Neural progenitor cell (in vitro differentiated cells): ENCODE measurements at places on chromosomes 6 and 20. TPM values are rescaled to one million over a fixed set of nuclear protein-coding genes. Genes with fewer than 3 reads are reported as not detected.
A peak's percentile ranks its signal among the peaks of the same experiment; 100 is the strongest.

Gene MACROD2
- 11.9 and 12.1 TPM in 2 replicates for total RNA-seq

Gene RBBP9
- total RNA-seq: 29.5 and 45.8 TPM in 2 replicates

Gene ERVFRD-1
- not detected in 2 replicates for total RNA-seq

Gene SLC32A1
- 0.04 and 0.37 TPM in 2 replicates for total RNA-seq

Gene GJA10
- 0.37 TPM in 1 of 2 replicates, not detected in the other for total RNA-seq

Gene MDFI
- 29.5 and 87.4 TPM in 2 replicates for total RNA-seq

Gene CALHM4
- not detected in 2 replicates for total RNA-seq

Gene MAS1
- total RNA-seq: not detected in 2 replicates

Gene RCAN2
- total RNA-seq: 5.8 and 6.7 TPM in 2 replicates

Gene AHCY
- total RNA-seq: 184 and 269 TPM in 2 replicates

Gene ZC3H12D
- 0.03 TPM in 1 of 2 replicates, not detected in the other for total RNA-seq

Gene ZC2HC1B
- not detected in 2 replicates for total RNA-seq

Gene KCNK16
- total RNA-seq: not detected in 2 replicates

Gene TTBK1
- 1.7 and 3.2 TPM in 2 replicates for total RNA-seq

Gene STX16
- 41.2 and 46.6 TPM in 2 replicates for total RNA-seq

Gene TULP1
- 0.46 TPM in 1 of 2 replicates, not detected in the other for total RNA-seq

GRCh38 chr6:14321992-14322772 is 204.6 kb downstream of the CD83 start:
- peaks cover 8% of the 10 kb centered on the region for H3K4me1 ChIP-seq
- peak; percentile 18 for DNase-seq
- H3K36me3 ChIP-seq: no peaks in the 10 kb centered on the region
- no peaks in the 10 kb centered on the region for H3K27me3 ChIP-seq
- no peak overlapping the region for H3K4me3 ChIP-seq
- H3K27ac ChIP-seq: no peak overlapping the region

GRCh38 chr6:16043171-16044135 is 85.4 kb upstream of the MYLIP start:
- H3K27me3 ChIP-seq: no peaks in the 10 kb centered on the region
- no peak overlapping the region for H3K27ac ChIP-seq
- no peak overlapping the region for H3K4me3 ChIP-seq
- no peak for DNase-seq
- no peaks in the 10 kb centered on the region for H3K4me1 ChIP-seq
- H3K36me3 ChIP-seq: no peaks in the 10 kb centered on the region

DNA sequence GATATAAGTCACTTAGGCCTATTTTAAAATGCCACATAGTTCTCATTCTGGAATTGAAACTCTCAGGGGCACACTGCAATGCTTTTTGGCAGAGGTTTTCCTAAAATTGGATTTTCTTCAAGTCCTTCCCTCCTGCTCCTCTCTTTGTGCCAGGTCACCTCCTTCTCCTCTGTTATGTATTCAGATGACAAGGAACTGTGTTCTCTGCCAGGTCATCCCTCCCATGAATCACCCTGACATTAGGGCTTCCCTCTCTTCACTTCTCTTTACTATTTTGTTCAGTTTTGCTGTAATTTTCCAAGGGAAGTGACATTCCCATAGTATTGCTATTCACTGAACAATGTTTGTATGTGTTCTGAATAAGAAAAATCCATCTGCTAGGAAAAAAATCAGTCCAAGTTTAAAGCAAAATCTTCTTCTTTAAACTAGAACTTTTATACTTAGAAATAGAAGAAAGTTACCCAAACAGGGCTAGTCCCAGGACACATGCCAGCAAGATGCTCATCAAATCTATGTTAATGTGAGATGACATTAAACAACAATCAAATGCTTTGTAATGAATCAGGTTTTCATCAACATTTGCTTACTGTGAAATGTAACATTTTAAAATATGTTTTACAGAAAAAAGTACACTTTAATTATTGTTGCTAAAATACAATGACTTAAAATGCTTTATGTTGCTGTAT is 461.1 kb downstream of the MMUT start:
- no peak overlapping the region for H3K27ac ChIP-seq
- DNase-seq: no peak
- no peaks in the 10 kb centered on the region for H3K27me3 ChIP-seq
- no peaks in the 10 kb centered on the region for H3K36me3 ChIP-seq

DNA sequence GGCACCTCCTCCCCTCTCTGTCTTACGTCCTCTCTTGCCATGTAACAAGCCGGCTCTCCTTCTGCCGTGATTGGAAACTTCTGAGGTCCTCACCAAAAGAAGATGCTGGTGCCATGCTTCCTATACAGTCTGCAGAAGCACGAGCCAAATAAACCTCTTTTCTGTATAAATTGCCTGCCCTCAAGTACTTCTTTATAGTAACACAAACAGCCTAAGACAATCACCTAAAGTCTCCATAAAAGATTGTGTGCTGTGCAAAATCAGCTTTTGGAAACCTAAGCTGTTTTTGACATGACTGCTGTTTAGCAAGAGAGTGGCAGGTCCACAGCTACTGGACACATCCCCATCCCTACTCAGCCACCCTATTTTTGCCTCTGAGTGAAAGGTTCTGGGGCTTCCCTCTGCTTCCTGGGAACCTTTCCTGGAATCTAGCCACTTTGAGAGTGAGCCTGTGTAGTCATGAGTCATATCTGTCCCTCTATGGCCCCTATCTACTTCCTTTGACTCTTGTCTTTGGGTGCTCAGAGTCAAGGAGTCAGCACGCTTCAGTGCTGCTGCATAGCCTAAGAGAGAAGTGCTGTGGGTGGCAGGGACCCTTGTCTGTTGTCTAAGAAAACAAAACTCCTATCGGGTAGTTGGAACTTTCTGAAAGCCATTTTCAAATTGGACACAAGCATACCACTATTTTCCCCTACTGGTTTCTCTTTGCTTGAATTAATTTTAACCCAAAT is 110.0 kb downstream of the PPP1R14C start:
- H3K4me3 ChIP-seq: no peak overlapping the region
- no peaks in the 10 kb centered on the region for H3K4me1 ChIP-seq
- H3K36me3 ChIP-seq: no peaks in the 10 kb centered on the region
- H3K27me3 ChIP-seq: no peaks in the 10 kb centered on the region
- no peak overlapping the region for H3K27ac ChIP-seq
- DNase-seq: no peak

DNA sequence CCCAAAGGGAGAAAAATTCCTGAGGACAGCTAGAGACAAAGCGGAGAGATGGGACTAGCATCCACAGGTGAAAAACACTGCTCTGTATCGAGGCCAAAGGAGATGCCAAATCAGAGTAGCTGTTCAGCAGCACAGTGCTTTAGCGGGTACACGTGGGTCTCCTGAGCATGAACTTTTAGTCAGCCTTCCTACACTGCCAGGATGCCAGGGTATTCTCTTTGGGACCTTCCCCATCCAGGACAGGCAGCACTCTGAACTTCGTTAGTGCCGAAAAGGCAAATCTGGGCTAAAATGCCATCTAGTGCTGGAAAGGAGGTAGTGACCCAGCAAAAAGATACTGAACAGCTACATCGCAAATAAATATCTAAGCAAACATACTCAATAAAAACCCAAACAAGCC is 64.9 kb downstream of the C6orf58 start:
- no peaks in the 10 kb centered on the region for H3K36me3 ChIP-seq
- H3K27ac ChIP-seq: no peak overlapping the region

GRCh38 chr6:28442586-28442985 is 705 bp downstream of the ZSCAN23 start:
- H3K4me1 ChIP-seq: peaks cover 12% of the 10 kb centered on the region
- H3K27ac ChIP-seq: no peak overlapping the region

- no peaks in the 10 kb centered on the region for H3K4me1 ChIP-seq
- no peaks in the 10 kb centered on the region for H3K27me3 ChIP-seq
- H3K27ac ChIP-seq: no peak overlapping the region
- no peaks in the 10 kb centered on the region for H3K36me3 ChIP-seq
- no peak overlapping the region for H3K4me3 ChIP-seq
Measured at GRCh38 chr6:165716886-165717285, 53.8 kb upstream of the PDE10A start.

DNA sequence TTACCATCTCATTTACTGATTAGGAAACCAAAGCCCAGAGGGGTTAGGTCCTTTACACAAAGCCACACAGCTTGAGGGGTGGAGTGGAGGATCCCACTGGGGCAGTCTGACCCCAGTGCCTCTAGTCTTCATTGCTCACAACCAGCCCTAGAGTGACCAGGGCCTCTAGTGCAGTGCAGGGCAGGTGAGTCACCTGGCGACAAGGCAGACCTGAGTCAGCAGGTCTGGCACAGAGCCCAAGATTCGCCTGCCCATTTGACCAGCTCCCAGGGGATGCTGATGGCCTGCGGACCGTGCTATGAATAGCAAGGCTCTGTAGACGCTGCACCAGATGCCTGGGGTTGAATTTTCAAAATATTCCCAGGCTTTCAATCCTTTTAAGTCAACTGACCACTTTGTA is 29.9 kb downstream of the CDH26 start:
- no peak overlapping the region for H3K4me3 ChIP-seq
- no peak overlapping the region for H3K27ac ChIP-seq
- no peaks in the 10 kb centered on the region for H3K36me3 ChIP-seq
- no peaks in the 10 kb centered on the region for H3K27me3 ChIP-seq
- H3K4me1 ChIP-seq: peaks cover 7% of the 10 kb centered on the region

DNA sequence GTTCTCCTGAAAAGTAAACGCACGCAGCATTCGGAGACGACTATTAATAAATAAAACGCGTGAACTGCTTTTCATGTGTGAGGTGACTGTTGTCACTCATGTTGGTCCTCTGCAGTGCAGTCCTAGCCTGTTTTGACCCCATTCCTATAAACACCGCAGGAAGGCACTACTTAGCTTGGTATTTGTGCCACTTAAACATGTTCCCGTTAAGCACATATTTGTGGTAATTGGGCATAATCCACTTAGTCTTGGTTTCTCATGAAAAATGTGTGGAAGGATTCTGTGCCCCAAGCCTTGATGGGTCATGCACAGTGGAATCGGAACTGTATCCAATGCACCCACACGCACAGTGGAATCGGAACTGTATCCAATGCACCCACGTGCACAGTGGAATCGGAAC is 313.9 kb downstream of the THBS2 start:
- no peaks in the 10 kb centered on the region for H3K36me3 ChIP-seq
- H3K4me1 ChIP-seq: no peaks in the 10 kb centered on the region
- H3K4me3 ChIP-seq: no peak overlapping the region

GRCh38 chr6:163355426-163355991 is 59.0 kb upstream of the QKI start:
- no peak overlapping the region for H3K4me3 ChIP-seq
- H3K4me1 ChIP-seq: peaks cover 3% of the 10 kb centered on the region
- DNase-seq: no peak
- no peaks in the 10 kb centered on the region for H3K36me3 ChIP-seq
- no peaks in the 10 kb centered on the region for H3K27me3 ChIP-seq

- no peaks in the 10 kb centered on the region for H3K27me3 ChIP-seq
- H3K36me3 ChIP-seq: no peaks in the 10 kb centered on the region
- no peak overlapping the region for H3K27ac ChIP-seq
- DNase-seq: no peak
Measured at GRCh38 chr6:163187201-163187600, 227.3 kb upstream of the QKI start.

GRCh38 chr6:154514481-154514880 is 4.0 kb upstream of the CNKSR3 start:
- no peak overlapping the region for H3K4me3 ChIP-seq
- no peaks in the 10 kb centered on the region for H3K36me3 ChIP-seq
- H3K27me3 ChIP-seq: no peaks in the 10 kb centered on the region

DNA sequence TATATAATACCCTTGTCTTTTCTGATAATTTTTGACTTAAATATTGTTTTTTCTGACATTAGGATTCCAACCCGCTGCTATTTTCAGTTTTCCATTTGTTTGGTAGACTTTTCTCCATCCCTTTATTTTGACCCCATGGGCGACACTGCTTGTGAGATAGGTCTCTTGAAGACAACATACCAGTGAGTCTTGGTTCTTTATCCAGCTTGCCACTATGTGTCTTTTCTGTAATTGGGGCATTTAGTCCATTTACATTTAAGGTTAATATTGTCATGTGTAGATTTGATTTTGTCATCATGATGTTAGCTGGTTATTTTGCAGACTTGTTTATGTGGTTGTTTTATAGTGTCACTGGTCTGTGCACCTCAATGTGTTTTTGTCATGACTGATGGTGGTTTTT is 67.7 kb upstream of the IRAK1BP1 start:
- H3K27me3 ChIP-seq: no peaks in the 10 kb centered on the region
- no peak for DNase-seq
- no peaks in the 10 kb centered on the region for H3K4me1 ChIP-seq
- H3K36me3 ChIP-seq: no peaks in the 10 kb centered on the region
- no peak overlapping the region for H3K27ac ChIP-seq

- peaks cover 37% of the 10 kb centered on the region for H3K4me1 ChIP-seq
- no peaks in the 10 kb centered on the region for H3K27me3 ChIP-seq
- no peaks in the 10 kb centered on the region for H3K36me3 ChIP-seq
- DNase-seq: no peak
- peak overlapping the region; percentile 9 for H3K4me3 ChIP-seq
- H3K27ac ChIP-seq: peak overlapping the region; percentile 26
Measured at GRCh38 chr6:10520468-10520867, 683 bp upstream of the GCNT2 start.

GRCh38 chr20:3311623-3312022 is 72.6 kb upstream of the SLC4A11 start:
- H3K4me1 ChIP-seq: no peaks in the 10 kb centered on the region
- no peak overlapping the region for H3K27ac ChIP-seq
- H3K36me3 ChIP-seq: no peaks in the 10 kb centered on the region
- no peak for DNase-seq
- H3K27me3 ChIP-seq: no peaks in the 10 kb centered on the region

- H3K36me3 ChIP-seq: no peaks in the 10 kb centered on the region
- H3K4me1 ChIP-seq: no peaks in the 10 kb centered on the region
- H3K27ac ChIP-seq: no peak overlapping the region
Measured at GRCh38 chr20:42093542-42094440, 475.6 kb upstream of the CHD6 start.

GRCh38 chr20:43837856-43838702 is 76.6 kb upstream of the TOX2 start:
- no peak overlapping the region for H3K4me3 ChIP-seq
- no peak for DNase-seq
- no peaks in the 10 kb centered on the region for H3K36me3 ChIP-seq
- H3K4me1 ChIP-seq: no peaks in the 10 kb centered on the region
- no peaks in the 10 kb centered on the region for H3K27me3 ChIP-seq

GRCh38 chr6:164502833-164503232 is 806.6 kb downstream of the C6orf118 start:
- no peak for DNase-seq
- H3K27me3 ChIP-seq: no peaks in the 10 kb centered on the region
- H3K36me3 ChIP-seq: no peaks in the 10 kb centered on the region
- H3K4me1 ChIP-seq: no peaks in the 10 kb centered on the region
